Activated CD8-positive, alpha-beta memory T cell treated with anti-CD3 and anti-CD28 coated beads for 1 hour (primary cell): ENCODE measurements at places on chromosomes 12 and 14.

DNA sequence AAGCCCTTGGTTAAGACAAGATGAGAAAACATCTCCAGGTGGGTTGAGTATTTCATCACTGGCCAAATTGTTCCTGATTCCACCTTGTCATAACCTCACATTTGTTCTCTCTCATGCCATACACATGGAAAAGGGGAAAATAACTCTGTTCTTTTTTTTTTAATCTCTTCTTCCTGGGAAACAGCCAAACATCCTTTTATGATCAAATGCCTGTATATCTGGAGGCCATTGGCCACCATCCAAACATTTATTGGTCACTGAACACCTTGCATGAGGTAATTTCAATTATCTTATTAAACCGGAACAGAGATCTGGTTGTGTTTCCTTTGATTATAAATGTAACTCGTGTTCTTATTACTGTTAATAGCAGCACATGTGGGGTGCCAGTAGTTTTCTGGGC lies 469.6 kb downstream of the NPAS3 start:
- no peak for DNase-seq

GRCh38 chr14:96626121-96626768 lies 124.1 kb downstream of the PAPOLA start:
- DNase-seq: no peak

- DNase-seq: no peak
Measured at GRCh38 chr14:21069388-21070082, 569 bp upstream of the ARHGEF40 start.

- DNase-seq: no peak
Measured at GRCh38 chr12:67202011-67202677, 67.0 kb upstream of the CAND1 start.

GRCh38 chr12:64757771-64758170 lies 1.4 kb downstream of the GNS start:
- no peak for DNase-seq

GRCh38 chr12:5464096-5464495 lies 32.2 kb downstream of the NTF3 start:
- no peak for DNase-seq

DNA sequence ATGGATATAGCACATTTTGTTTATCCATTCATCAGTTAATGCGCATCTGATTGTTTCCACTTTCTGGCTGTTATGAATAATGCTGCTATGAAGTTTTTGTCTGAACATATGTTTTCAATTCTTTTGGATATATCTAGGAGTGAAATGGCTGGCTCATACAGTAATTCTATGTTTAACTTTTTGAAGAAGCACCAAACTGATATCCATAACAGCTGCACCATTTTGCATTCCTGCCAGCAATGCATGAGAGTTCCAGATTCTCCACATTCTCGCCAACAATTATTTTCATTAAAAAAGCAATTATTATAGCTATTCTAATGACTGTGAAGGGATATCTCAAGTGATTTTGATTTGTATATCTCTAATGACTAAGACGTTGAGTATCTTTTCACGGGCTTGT lies 89.9 kb upstream of the PPP4R3A start:
- no peak for DNase-seq

GRCh38 chr12:64824130-64824499 lies 332 bp upstream of the TBC1D30 start:
- no peak for DNase-seq

- no peak for DNase-seq
Measured at GRCh38 chr14:33369041-33369440, 430.4 kb downstream of the NPAS3 start.

GRCh38 chr12:102249079-102249841 lies 51.6 kb upstream of the PMCH start:
- no peak for DNase-seq

DNA sequence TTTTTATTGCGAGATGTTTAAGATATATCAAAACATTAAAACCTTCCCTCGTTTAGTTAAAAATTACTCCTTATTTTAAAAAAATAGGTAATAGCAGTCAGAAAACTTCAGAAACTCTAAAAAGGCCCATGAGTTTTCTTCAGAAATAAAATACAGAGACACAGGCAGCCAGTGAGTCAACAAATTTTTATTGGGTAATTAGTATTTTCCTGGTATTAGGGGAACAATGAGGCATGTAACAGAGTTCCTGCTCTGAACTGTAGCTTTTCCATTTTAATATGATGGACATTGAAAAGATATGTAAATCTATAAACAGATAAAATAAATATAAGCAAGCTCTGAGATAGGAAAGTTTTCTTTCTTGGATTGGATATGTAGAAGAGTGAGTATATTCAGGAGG lies 399 bp upstream of the ZNF705A start:
- DNase-seq: no peak

DNA sequence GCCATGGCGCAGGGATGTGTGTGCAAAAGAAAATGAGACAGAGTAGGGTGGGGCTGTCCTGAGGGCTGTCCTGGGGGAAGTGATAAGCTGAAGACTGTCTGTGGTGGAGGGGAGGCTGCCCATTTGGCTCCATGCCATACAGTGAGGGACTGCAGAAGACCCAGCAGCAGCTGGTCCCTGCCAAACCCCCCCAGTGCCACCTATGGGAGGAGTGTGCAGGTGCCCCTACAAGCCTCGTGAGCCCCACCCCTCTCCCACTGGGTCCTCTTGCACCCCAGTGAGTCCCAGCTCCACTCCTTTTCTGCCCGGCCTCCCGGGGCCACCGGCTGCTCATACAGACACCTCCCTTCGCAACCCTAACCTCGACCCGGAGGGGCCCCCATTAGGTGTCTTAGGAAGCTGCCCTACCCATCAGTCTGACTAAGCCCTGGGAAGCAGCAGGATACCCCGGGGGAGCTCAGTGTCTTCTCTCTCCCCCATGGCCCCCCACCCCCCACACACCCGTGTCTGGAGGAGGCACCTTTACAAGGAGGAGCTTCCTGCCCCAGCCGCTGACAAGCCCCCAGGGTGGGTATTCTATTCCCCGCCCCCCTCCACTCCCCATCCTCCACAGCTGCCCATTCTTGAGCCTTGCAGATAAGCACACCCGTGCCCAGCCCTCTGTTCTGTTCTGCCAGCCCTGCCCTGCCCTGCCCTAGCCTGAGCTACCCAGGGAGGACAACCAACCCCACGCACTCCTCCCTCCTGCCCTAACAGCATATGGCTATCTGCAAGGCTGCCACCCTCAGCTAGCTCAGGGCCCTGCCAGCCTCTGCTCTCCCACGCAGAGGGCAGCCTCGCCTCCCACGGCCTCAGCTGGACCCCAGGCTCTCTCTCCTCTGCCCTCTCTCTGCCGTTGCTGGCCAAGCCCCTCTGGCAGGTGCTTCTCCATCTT lies 41.9 kb downstream of the SLC6A12 start:
- DNase-seq: no peak
